ENCODE measurements at places on chromosomes 4 and X.

GRCh38 chrX:12704706-12705105, 86.5 kb upstream of the PRPS2 start:
- no peak for DNase-seq

- DNase-seq = no peak
Measured at GRCh38 chrX:135257469-135257868, 5.6 kb downstream of the ETDA start.

- DNase-seq = no peak
Measured at GRCh38 chr4:12270546-12270945, 841.9 kb upstream of the HS3ST1 start.

DNA sequence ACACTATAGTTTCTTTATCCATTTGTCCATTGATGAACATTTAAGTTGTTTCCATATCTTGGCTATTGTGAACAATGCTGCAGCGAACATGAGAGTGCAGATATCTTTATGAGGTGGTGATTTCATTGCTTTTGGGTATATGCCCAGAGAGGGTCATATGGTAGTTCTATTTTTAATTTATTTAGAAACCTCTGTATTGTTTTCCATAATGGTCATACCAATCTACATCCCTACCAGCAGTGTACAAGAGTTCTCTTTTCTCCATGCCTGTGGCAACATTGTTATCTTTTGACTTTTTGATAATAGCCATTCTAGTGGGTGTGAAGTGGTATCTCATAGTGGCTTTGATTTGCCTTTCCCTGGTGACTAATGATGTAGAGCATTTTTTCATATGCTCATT, 48.8 kb downstream of the EDA start:
- no peak for DNase-seq

DNA sequence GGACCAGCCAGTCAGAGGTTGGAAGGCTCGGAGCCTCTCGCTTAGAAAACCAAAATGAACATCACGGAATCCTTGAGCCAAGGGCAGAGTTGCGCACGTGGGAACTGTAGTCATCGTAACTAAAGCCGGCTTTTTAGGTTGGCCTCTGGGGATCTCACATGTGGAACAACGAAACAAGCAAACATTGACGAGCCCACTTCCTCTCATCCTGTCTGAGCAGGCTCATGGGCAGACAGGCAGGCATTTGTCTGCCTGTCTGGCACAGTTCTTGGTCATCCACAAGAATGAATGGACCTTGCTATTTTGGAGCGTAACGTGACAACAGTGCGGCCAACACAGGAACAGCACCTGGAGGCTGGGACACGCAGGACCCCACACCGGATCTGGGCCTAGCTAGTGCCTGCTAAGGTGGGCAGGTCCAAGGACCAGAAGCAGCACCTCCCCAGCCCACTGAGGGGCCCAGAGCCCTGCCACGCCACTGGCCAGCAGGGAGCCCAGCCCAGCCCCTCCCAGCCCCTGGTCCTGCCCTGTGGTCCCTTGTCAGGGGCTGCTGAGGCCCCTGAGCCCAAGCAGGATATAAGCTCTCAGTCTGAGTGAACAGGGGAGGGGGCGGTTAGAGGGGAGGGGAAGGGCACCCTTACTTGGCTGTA, 9.2 kb upstream of the TREX2 start:
- no peak for DNase-seq

DNA sequence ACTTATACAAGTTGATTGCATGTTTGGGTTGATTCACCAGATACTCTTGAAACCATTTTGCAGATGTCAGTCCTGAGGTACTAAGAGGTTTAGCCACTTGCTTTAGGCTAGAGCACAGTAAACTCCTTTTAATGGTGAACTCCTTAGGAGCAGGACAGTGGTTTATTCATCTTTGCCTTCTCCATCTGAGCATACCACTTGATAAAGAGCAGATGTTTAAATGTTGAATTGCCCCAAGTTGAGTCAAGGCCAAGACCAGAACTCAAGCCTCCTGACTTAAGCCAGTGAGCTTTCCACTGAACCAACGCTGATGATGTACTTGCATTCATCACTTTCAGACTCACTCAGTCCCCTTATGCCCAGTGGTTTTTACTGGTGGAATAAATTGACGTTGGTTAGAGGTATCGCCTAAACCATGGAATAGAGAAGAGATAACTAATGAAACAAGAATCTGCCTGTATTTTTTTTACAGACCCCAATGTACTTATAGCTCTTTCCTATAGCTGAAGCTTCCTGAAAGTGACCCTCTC, 7.5 kb downstream of the DAPP1 start:
- DNase-seq = no peak

- no peak for DNase-seq
Measured at GRCh38 chrX:46485897-46486296, 59.3 kb downstream of the ZNF674 start.

GRCh38 chr4:176011529-176011928, 54.1 kb upstream of the WDR17 start:
- no peak for DNase-seq

- DNase-seq = no peak
Measured at GRCh38 chrX:133300591-133300990, 82.4 kb upstream of the TFDP3 start.

GRCh38 chr4:119623025-119623424, 5.6 kb downstream of the PDE5A start:
- DNase-seq = no peak

DNA sequence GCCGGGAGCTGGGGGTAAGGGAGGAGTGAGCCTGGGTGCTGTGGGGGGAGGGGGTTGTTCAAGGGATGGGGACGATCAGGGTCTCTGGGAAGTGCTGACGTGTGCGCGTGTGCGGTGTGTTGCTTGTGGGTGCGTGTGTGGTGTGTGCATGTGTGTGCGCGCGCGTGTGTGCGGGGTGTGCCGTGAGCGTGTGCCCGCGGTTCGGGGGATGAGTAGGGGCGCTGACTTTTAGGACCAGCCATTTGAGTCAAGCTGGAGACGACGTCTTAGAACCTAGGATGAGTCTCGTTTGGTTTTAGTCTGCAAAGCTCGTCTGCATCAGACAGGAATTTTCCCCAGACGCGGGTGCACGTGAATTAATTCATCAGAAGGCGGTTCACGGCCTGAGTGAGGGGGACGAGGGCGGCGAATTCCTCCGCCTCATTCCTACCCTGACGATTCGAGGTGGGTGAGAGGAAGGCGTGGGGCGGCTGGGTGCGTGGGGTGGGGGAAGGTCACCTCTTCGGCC, 950 bp upstream of the TMEM271 start:
- no peak for DNase-seq

DNA sequence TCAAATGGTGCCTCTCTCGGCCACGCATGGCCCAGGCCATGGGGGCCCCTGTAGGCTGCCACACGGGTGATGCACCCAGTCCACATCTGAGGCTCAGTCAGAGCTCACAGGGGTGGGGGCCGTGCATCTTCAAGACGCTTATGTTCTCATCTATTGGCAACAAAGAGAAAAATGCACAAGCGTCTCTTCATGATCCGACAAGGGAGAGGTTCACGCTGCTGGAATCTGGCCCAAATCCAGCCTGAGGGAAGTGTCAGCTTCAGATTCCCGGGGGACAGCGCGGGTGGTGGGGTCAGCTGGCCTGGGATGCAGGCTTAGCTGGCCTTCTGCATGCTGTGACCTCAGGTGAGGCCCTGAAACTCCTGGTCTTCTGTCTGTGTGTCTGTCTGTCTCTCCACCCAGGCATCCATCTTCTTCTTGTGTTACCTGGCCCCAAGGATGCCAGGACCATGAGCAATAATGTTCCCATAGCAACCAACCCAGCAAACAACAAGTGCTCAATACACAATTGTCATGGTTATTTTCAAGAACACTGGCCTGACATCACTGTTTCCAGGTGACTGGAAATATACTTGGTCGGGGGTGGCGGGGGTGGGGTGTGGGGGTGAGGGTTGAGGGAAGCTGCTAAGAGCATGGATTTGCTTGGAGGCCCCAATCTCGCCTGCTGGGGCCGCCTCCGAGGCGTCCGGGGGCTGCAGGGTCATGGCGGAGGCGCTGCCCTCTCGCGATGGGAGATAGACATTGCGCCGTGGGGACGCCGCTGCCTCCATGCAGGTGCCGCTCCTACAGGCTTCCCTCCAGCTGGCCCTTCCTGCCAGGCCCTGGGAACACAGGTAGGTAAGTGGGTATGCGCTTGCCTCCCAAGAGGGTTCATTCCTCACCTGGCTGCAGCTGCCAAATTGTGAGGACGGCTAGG, 48.3 kb downstream of the ABLIM2 start:
- no peak for DNase-seq

DNA sequence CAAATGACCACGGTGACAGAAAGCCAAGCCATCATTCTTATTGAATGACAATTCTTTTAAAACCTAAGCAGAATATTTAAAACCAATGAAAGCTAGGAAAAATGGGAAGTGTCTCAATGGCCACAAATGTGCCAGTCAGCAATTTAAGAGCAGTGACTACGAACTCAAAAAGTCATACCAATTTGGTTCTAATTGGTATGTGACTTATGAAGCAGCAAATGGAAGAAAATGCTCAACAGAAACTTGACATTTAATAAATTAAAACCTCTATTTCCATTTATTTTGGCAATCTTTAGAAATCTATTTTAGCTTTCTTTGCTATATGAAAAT, 25.7 kb upstream of the BCLAF3 start:
- no peak for DNase-seq

DNA sequence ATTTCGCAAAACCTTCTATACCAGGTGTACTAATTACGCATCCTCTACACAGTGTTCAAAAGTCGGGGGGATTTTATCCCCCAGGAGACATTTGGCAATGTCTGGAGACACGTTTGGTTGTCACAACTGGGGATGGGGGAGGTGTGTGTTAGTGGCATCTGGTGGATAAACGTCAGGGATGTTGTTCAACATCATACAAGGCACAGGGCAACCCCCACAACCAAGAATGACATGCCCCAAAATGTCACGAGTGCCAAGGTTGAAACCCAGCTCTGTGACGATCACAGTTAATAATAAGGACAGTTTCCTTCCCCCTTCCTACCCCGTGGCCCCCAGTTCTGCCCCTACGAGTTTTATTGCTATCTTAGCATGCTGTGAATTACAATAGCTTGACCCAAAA, 15.9 kb upstream of the SEL1L3 start:
- no peak for DNase-seq

- DNase-seq = no peak
Measured at GRCh38 chr4:6953751-6954380, 44.2 kb downstream of the TBC1D14 start.

- no peak for DNase-seq
Measured at GRCh38 chr4:16104520-16104919, 20.7 kb upstream of the PROM1 start.

DNA sequence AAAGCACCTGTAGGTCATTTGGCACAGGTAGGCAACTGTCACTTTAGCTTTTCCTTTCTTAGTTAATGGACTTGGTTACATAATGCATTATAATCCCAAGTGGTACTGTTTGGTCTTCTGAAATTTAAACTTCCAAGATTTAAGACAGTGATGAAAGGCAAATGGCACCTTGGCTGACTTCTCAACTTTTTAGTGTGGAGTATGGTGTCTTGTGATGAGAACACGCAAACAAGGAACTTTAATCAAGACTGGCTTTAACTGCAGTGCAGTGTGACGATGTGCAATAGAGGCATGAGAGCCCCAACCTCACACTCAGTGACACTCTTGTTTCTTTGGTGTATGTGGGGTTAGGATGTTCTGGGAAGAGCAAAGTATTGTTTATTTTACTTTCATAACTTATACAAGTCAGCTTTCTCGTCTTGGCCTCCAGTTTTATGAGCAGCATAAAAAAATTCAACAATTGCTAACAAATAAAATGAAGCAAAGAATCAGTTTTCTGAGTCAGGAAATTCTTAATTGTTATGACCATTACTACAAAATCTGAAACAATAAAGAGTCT, 171.9 kb downstream of the MAD2L1 start:
- no peak for DNase-seq

DNA sequence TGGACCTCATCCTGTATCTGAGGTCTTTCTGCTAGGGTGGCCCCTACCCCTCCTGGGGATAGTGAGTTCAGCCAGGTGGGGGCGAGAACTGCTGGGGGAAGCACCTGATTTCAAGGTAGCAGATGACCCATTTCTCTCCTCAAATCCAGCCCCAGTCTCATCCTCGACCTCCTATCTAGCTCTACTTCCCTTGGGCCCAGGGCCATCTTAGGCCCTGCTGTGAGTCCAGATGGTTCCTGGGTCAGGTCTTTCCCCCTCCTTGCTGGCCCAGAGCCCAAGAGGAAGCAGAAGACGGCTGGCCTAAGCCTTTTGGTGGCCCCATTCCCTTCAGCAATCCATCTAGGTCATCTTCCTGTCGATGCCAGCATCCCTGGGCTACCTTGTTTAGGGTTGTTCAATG, 3.3 kb downstream of the CDK16 start:
- DNase-seq = no peak

DNA sequence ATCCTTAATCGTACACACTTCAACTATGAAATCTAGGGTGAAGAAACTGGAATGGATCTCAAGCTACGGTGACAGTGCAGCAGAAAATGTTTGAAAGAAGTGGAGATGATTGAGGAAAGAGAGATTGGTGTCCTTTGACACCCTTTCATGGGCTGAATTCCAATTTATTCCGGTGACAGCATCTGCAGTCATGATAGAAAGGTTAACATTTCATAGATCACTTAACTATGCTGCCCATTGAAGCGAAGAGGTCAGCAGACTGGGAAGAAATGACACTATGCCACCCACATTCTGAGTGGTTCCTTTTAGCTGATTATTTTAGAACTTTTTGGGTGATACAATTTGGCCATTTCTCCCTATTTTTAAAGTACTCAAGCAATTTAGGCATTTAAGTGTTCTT, 82.3 kb downstream of the DNAAF6 start:
- DNase-seq = no peak

GRCh38 chrX:75038925-75039324, 113.7 kb upstream of the NEXMIF start:
- no peak for DNase-seq

- DNase-seq = no peak
Measured at GRCh38 chrX:12463052-12463451, 324.8 kb downstream of the FRMPD4 start.

GRCh38 chrX:71098951-71099506, 3.4 kb downstream of the FOXO4 start:
- no peak for DNase-seq

DNA sequence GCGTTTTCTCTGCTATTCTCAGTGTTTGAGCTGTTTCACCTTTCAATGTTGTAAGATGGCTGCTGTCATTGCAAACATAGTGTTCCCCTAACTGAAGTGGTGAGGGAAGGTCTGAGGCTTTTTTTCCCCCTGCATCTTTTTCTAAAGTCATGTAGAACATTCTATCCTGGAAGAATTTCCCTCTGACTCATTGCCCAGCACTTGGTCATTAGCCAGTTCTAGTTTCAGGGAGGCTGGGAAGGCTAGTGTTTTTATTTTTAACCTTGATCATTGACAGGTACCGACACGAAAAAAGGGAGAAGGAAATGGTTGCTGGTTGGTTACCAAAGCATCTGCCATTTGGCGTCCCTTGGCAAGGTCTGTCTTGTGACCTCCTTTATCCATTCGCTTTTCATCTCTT, 6.6 kb downstream of the LANCL3 start:
- DNase-seq = no peak

GRCh38 chrX:6226596-6227452, 1.8 kb downstream of the NLGN4X start:
- DNase-seq = peak; percentile 9

GRCh38 chrX:46690818-46691217, 68.1 kb downstream of the SLC9A7 start:
- no peak for DNase-seq

GRCh38 chrX:112341598-112341997, 259.0 kb upstream of the TRPC5 start:
- DNase-seq = no peak

Data from GM10248 (cell line).